ENCODE measurements at places on chromosomes 6 and 20.

DNA sequence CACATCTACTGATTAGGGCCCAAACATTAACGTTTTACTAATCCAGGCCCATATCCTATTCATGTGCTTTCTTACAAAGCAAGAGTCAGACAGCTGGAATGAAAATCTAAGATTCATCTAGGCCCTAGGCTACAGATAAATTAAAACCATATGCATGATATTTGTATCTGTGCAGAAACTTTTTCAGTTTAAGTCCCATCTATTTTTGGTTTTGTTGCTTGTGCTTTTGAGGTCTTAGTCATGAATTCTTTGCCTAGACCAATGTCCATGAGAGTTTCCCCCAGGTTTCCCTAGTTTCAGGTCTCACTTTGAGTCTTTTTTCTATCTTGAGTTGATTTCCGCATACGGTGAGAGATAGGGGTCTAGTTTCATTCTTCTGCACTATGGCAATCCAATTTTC, 20.2 kb downstream of the ADNP start:
- DNase-seq, result no peak

GRCh38 chr6:42984924-42985475, 630 bp downstream of the PPP2R5D start:
- DNase-seq, result peak; percentile 24

DNA sequence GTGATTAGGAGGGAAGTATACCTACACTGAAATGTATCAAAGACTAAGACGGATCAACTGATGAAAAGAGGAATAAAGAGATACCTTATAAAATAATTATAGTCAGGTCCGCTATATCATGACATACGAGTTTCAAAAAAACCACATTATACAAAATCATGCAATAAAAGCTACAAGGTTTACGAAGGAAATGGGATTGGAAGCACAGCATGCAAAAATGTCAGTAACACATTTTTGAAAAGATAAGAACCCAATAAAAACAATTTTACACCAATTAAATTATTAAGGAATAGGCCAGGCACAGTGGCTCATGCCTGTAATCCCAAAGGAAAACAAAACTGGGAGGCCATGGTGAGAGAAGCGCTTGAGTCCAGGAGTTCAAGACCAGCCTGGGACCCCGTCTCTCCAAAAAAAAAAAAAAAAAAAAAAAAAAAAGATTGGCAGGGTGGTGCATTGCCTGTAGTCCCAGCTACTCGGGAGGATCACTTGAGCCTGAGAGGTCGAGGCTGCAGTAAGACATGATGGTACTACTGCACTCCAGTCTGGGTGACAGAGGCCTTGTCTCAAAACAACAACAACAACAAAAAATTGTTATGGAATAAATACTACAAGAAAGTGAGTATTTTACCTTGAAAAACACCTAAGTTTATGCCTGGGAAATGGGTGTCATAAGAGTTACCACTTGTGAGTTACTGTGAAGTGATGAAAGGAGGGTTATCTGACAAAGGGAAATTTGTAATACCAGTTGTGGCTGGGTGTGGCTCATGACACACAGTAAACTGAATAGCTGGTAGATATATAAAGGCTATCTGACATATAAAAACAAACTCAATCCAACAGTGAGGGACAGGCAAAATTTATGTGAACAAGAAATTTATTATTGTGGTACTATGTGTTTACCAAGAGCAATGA, 45.2 kb downstream of the RANBP9 start:
- no peak for DNase-seq

- DNase-seq, result no peak
These were observed 32.2 kb downstream of the ATP9A start for GRCh38 chr20:51735728-51736600.

- DNase-seq, result no peak
These were observed 83.9 kb upstream of the GPR6 start for GRCh38 chr6:109894181-109894580.

- DNase-seq, result no peak
These were observed 69.8 kb downstream of the DST start for GRCh38 chr6:56572788-56573471.

DNA sequence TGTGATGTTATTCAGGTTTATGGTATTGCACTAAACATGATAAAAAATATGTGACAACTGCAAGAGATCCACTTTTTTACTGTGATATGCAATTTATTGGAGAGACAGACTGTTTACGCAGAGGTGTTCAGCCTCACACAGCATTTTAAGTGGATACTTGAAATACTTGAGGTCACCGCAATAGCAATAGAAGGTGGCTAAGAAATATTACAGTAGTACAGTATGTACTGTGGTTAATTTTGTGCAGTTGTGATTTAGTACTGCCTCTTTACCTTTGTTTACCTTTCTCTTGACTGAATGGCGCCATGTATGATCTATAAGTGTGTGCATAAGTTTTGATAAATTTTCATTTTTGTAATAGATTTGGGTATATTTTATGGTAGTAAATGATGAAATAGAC, 17.4 kb downstream of the MACROD2 start:
- no peak for DNase-seq

- DNase-seq, result peak; percentile 47
These were observed 1.6 kb downstream of the DNAJC5 start for GRCh38 chr20:63896264-63897105.

- DNase-seq, result no peak
These were observed 25.8 kb downstream of the MAP7 start for GRCh38 chr6:136524339-136524935.

DNA sequence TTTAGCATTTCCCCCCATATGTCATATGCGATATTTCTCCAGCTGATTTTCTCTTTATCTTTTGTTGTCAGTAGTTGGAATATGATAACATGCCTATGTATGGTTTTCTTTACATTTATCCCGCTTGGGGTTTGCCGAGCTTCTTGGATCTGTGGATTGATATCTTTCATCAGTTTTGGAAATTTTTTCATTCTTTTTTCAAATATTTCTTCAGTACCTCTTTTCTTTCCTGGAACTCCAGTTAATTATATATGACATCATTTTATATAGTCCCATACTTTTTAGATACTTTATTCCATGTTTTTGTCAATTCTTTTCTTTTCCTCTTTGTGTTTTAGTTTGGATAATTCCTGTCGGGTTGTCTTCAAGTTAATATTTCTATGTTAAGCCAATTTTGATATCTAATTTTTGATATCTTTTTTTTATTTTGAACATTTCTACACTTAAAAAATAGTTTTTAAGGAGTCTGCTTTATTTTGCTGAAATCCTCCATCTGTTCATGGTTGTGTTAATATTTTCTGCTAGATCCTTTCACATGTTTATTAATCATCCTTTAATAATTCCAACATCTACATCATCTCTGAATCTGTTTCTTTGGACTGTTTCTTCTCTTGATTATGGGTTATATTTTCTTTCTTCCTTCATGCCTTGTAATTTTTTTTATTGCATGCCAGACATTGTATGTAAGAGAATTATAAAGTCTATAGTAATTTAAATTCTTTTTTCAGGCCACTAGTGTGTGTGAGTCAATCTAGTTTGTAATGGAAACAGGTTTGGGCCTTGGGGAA, 9.5 kb downstream of the ZDHHC14 start:
- DNase-seq, result no peak

Measured in activated CD4-positive, alpha-beta T cell treated with anti-CD3 and anti-CD28 coated beads, Interleukin-10, Interleukin-2, amounts not matched to agents 100 ng/mL and 50 ng/mL, durations not matched to agents 16 hours and 8 hours (primary cell).